ENCODE measurements at places on chromosomes 5 and 9. TPM values are rescaled to one million over a fixed set of nuclear protein-coding genes. Genes with fewer than 3 reads are reported as not detected.

The TENT4A gene
- 13.0 TPM for total RNA-seq

The HDHD3 gene
- total RNA-seq: 41.2 TPM

The OR13C9 gene
- not detected for total RNA-seq

The DIMT1 gene
- total RNA-seq: 21.5 TPM

The TAS2R1 gene
- not detected for total RNA-seq

Measured in esophagus mucosa (tissue), 1 donor.